Large intestine (tissue), 12 donors: ENCODE measurements at places on chromosomes 5 and 9. TPM values are rescaled to one million over a fixed set of nuclear protein-coding genes. Genes with fewer than 3 reads are reported as not detected.
A peak's percentile ranks its signal among the peaks of the same experiment; 100 is the strongest.

DNA sequence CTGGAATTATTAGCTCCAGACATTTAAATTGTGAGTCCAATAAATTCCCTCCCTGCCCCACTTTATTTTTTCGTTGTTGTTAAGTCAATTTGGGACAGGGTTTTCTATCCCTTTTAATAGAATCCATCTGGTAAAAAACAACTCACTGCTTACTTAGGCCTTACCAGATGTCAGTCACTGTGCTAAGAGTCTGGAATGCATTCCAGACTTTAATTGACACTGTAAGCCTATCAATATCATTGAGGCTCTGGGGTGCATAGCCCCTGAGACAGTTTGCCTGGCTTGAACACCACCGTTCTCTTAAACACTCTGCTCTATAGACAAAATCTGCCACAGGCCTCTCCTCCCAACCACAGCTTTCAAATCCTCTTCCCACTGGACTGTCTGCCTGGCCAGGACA lies 175.9 kb downstream of the NSG2 start:
- H3K36me3 ChIP-seq: no peaks in the 10 kb centered on the region
- no peak for DNase-seq
- H3K27ac ChIP-seq: no peak overlapping the region
- H3K4me3 ChIP-seq: no peak overlapping the region
- peaks cover 5% of the 10 kb centered on the region for H3K27me3 ChIP-seq

DNA sequence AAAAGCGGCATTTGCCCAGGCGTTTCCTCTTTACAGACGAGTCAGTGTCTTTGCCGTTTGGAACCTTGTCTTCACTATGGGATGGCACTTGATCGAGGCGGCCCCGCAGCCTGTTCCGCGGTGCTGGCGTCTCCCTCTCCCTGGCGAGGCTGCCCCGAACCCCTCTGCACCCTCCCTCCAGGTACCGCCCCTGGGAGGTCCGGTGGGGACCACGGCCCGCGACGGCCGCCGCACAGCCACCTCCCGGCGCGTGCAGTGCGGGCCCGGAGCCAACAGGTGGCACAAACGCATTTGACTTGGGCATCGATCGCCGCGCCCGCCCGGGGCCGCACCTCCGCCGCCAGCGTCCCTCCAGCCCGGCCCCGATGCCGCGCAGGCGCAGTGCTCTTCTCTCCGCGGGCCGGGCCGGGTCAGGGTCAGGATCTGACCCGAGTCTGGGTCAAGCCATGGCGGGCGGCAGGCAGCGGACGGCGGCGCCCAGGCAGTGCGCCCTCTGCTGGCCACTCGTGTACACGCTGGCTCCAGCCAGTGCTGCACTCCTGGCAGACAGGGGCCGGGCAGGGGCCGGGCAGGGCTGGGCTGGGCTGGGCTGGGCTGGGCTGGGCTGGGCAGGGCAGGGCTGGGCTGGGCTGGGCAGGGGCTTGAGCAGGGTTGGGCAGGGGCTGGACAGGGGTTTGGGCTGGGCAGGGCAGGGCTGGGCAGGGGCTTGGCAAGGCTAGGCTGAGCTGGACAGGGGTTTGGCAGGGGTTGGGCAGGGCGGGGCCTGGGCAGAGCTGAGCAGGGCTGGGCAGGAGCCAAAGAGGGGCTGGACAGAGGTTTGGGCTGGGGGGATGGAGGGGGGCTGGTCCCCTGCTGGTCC lies 155.8 kb upstream of the IRX4 start:
- H3K36me3 ChIP-seq: no peaks in the 10 kb centered on the region
- H3K4me1 ChIP-seq: no peaks in the 10 kb centered on the region
- DNase-seq: peak; percentile 12

The FSTL4 gene
- 1.4 TPM for polyA plus RNA-seq

The GPR21 gene
- 0.24 TPM for polyA plus RNA-seq

GRCh38 chr5:125408448-125409233 lies 662.2 kb upstream of the ZNF608 start:
- no peak overlapping the region for H3K27ac ChIP-seq
- no peaks in the 10 kb centered on the region for H3K27me3 ChIP-seq
- H3K4me3 ChIP-seq: no peak overlapping the region
- no peaks in the 10 kb centered on the region for H3K36me3 ChIP-seq
- H3K4me1 ChIP-seq: peaks cover 40% of the 10 kb centered on the region
- DNase-seq: no peak

DNA sequence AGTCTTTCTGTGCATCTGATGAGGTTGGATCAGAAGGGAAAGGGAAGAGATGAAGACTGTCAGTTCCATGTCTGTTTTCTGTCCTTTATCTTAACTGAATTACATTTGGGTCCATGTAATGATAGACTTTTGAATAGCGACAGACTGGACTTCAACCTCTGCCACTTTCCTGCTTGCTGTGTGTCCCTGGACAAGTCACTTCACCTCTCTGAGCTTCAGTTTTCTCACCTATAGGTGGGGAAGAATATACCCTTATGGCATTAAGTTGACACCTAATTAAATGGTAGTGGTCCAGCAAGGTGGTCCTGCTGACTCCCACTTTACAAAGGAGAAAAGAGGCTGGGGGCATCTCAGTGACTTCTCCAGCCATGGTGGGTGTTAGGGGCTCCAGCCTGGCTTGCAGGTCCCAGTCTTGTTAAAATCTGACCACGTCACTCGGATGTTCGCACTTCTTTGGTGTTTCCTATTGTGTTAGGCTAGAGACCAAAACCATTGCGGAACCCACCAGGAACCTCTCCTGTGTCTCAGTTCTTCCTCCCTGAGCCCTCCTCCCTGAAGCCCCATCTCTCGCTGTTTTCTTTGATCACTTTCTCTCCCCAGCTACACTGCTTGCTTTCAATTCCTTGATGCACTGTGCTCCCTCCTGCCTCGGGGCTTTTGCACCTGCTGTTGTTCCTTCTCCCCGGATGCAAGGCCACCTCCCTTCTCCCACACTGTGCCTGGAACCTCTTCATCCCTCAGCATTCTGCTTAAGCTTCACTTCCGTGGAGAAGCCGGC lies 256.5 kb downstream of the NSG2 start:
- no peak overlapping the region for H3K4me3 ChIP-seq
- H3K27me3 ChIP-seq: no peaks in the 10 kb centered on the region
- no peak overlapping the region for H3K27ac ChIP-seq
- H3K36me3 ChIP-seq: no peaks in the 10 kb centered on the region
- DNase-seq: no peak
- H3K4me1 ChIP-seq: no peaks in the 10 kb centered on the region

GRCh38 chr5:30838936-30839496 lies 354.5 kb upstream of the CDH6 start:
- H3K4me1 ChIP-seq: no peaks in the 10 kb centered on the region
- DNase-seq: no peak
- no peak overlapping the region for H3K4me3 ChIP-seq
- H3K27ac ChIP-seq: no peak overlapping the region
- no peaks in the 10 kb centered on the region for H3K36me3 ChIP-seq
- H3K27me3 ChIP-seq: no peaks in the 10 kb centered on the region

GRCh38 chr5:153491856-153492255 lies 1.4 kb downstream of the GRIA1 start:
- no peak overlapping the region for H3K4me3 ChIP-seq
- H3K4me1 ChIP-seq: no peaks in the 10 kb centered on the region
